ENCODE measurements at places on chromosomes 11 and 22. TPM values are rescaled to one million over a fixed set of nuclear protein-coding genes. Genes with fewer than 3 reads are reported as not detected.

GRCh38 chr11:119716582-119717498 lies 12.2 kb downstream of the NECTIN1 start:
- ATAC-seq, result no peak

GRCh38 chr11:35398881-35399280 lies 20.5 kb downstream of the SLC1A2 start:
- ATAC-seq, result no peak

The CHRM4 gene
- 0.90 TPM for total RNA-seq

The OR4P4 gene
- not detected for total RNA-seq

The POU2AF2 gene
- not detected for total RNA-seq

DNA sequence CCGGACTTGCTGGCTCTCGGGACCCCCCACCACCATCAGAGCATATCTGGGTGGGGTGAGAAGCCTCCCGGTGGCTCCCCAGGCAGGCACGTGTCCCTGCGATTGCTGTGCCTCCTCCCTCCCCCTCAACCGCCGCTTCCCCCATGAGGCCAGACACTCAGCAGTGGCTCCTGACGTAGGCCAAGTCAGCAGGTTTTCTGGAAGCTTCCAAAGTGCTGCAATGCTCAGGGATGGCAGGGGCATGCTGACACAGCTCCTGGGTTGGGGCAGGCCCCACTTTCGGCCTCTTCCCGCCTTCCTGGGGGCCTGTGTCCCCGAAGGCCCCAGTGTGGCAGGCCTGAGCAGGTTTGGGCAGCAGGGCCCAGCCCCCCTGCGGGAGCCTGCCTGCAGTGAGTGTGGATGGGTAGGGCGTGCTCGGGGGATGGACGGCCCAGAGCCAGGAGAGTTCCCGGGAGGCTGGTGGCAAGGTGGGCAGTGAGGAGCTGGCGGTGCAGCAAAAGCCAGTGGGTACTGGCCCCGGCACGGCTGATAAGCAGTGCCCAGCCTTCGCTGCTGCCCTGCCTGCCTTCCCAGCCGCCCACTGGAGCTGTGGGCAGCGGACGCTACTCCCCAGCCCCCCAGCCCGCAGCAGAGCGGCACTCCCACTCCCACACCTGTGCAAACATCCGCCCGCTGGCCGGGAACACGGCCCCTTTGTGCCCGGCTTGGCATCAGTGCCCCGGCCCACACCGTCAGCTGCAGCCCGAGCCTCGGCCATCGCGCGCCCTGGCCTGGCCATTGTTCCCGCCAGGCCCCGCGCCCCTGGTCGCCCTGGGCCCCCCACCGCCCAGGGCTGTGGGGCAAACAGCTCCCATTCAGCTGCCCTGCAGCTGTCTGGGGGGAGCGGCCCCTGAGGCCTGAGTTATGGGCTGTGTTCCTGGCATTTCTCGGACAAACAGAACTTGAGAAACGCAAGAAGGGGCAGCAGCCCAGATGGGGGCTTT lies 125.0 kb downstream of the KCNQ1OT1 start:
- ATAC-seq, result no peak

The ADAMTS15 gene
- total RNA-seq, result not detected

- ATAC-seq, result no peak
Measured at GRCh38 chr11:1054143-1055108, 17.9 kb upstream of the MUC6 start.

The NAALADL1 gene
- 11.2 TPM for total RNA-seq

DNA sequence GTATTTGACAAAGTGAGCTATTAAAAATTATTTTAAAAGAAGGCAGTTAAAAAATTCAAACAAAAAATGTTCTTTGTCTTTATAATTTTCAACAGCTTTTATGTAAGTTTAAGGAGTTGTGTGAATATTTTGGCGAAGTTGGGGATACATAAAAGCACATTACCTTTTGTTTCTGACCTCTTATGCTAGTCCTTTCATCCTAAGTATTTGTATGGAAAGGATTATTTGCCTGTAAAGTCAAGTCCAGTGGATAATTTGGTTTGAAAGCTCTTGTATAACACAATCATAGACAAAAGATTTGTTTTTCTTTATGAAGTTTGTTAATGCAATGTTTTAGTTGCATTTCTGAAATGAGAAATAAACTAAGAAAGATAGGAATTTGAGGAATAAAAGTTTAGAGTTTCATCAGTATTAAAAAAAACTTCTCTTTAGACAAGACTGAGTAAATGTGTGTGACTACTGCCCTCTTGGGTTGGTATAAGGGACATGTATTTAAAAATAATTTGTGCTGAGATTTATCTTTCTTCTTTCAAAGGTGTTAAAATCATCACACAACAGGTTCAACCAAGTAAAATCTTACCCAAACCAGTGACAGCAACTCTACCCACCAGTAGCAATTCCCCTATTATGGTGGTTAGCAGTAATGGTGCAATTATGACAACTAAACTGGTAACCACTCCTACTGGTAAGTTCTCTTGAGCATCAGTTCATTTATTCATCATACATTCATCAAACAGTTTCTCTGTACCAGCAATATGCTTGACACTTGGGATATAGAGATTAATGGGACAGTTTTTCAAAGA lies 68.2 kb downstream of the EMSY start:
- ATAC-seq, result no peak
